Amniotic stem cell (primary cell): ENCODE measurements at places on chromosomes 6 and 20.

- no peak for DNase-seq
Measured at GRCh38 chr20:58102744-58103516, 125.5 kb downstream of the ANKRD60 start.

DNA sequence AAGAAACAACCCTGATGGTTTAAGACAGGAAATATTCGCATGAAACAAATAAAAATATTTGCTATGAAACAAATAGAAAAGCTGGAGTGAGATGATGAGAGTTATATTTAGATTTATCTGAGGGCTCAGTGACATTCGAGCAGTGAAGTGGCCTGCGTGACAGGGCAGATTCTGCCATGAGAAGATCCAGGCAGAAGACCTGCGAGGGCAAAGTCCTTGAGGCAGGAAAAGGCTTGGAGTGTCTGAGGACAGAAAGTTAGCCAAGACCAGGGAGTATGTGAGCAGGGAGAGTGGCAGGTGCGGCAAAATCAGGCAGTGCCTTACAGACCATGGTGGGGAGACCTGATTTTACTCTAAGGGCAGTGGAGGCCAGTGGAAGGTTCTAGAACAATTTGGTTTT, 66.9 kb upstream of the RIN2 start:
- no peak for DNase-seq

DNA sequence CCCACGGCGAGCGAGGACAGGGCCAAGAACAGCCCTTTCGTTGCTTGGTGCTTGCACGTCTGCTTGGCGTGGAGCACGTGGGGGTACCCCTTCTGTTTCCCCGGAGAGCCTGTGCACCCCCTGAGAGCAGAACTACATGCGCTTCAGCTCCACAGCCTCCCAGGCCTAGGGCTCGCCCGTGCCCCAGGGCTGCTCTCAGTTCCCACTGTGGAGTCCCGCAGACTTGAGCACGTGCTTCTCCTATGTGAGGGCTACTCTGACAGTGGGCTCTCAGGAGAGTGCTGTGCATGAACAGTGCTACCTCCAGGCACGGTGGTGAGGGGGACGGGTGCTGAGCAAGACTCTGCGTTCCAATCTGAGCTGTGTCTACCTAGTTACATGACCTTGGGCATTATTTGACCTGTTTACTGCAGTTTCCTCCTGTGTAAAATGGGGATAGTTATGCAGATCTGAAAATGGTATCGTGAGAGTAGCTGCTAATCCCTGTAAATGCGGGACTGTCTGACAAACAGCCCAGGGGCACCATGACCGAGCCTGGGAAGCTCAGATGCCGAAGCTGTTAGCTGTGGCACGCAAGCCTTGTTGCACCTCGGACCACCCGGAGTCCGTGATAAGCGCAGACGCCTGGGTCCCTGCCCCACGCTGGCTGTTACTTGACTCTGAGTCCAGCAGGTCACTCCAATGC, 82.4 kb downstream of the IRF4 start:
- DNase-seq, result no peak

DNA sequence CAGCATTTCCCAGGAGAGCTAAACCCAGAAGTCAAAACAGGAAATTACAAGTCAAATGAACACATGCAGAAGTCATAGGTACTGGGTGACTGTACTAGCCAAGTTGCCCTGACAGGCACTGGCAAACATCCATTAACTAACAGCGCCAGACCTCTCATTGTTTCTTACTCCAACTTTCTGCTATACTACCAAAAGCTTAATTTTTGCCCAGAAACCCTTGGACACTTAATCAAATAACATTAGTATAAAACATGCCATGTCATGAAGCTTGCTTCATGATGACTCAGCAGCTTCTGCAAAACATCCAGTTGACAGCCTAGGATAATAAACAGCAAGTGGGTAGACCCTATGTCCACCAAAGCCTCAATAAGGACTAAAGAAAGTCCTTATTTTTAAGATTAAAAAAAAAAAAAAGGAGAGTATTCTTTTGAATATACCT, 3.5 kb downstream of the NUP153 start:
- no peak for DNase-seq

DNA sequence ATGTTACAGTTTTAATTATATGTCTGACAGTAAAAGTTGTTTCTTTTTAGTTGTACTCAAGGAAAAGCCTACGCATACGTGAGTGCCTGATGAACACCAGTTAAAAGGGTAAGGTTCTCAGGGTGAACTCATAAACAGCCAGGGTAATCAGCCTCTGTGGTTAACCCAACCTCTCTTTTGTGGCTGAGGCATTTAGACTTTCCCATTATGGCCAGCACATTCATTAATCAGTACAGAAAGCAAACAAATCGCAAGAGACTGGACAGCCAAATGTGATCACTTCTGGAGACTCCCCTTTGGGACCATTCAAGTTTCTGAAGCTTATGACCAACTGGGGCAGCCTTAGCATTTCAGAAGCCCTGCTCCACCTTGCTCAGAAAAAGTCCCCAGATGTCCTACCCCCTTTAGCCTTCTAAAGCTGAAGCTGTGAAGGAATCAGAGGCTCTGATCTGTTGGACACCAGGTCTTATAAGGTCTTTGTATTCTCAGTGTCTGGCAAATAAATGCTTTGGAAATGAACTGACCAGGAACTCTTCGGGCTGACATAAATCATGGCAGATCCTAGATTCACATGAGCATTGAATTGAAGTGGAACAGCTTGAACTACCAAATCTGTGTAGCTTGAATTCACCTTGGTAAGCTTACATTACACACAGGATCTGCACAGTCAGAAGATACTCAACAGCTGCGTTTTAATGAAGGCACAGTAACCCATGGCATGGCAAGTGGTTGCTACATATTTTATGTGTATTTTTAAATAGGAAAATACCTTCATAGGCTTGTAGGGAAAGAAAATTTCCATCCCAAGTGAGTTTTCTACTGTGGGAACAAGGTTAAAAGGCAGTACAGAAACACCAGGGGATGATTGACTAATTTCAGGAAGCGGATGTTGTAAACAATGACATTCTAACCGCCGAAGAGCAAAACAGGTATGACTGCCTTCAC, 18.7 kb downstream of the IL20RA start:
- DNase-seq, result no peak

GRCh38 chr20:10986586-10986985, 312.8 kb upstream of the JAG1 start:
- no peak for DNase-seq

- no peak for DNase-seq
Measured at GRCh38 chr20:19903168-19903811, 113.9 kb upstream of the NAA20 start.

DNA sequence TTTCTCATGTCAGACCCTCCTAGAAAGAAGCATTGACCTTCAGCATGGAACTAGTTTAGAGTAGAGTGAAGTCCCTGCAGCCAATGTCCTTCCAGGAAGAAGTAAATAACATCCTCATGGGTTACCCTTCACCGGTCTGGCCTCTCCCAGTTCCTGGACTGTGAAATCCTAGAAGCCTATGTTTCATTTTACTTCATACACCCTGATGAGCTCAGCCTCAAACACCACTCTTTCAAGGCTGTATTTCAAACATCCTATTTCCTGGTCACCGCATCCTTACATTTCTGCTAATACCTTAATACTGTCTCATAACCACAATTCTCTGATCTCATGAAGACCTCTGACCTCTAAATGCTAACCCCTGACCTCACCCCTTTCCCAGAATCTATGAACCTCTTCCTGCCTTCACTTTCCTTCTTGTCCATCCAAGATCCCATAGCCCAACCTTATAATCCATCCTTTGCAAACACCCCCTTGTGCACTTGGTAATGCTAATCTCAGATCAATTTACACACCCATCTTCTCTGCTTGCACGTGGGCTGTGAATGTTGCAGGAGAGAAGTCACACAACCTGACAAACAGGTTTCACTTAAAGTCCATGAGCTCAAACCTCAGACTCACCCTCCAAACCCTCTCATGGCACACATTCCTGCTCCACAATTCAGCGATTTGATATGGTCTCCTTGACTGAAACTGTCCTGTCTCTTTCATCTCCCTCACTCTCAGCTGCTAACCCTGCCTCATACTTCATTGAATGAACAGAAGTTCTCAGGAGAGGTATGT, 30.2 kb downstream of the SLC2A10 start:
- no peak for DNase-seq

- DNase-seq, result no peak
Measured at GRCh38 chr6:10177704-10178103, 237.2 kb downstream of the TFAP2A start.

- no peak for DNase-seq
Measured at GRCh38 chr6:31317036-31317435, 39.9 kb downstream of the HLA-B start.

DNA sequence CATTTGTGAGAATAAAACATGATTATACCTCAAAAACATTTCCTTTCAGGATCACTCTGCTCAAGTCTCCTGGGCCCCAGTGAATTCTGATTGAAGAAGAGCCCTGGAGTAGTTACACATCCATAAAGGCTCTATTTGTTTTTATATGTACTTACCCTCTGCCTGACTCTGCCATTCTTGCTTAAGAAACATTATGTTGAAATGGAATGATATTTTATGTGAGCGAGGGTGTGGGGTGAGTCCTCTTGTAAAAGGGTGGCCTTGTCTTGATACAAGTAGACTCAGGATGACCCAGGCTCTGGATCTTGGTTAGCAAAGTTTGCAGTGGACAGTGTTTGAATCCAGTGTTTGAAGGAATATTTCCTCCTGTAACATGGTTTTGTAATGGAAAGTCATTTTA, 215.4 kb upstream of the PREP start:
- DNase-seq, result no peak

- DNase-seq, result no peak
Measured at GRCh38 chr6:127032971-127033370, 85.5 kb upstream of the RSPO3 start.

DNA sequence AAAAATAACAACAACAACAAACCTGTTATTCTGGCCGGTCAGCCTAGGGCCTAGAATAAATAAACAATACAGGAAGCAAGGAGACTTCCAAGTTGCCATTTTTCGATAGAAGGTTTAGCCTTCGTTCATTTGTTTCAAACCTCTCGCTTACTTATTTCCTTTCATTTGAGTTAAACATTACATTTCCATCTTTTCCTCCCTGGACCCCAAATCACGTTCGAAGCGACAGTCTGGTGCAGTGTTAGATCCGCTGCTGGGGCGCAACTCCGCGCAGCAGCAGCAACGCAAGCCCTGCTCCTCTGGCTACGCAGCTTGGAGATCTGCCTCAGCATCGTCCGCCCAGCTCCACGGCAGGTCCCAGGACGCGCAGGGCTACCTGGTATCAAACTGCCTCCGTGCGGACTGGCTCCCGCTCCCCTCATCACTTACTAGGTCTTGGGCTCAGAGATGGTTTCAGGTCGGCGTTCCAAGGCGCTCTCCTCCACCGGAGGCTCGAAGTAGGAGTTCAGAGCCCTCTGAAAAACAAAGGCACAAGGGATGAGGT, 530 bp downstream of the TDP2 start:
- no peak for DNase-seq

GRCh38 chr6:11497881-11498280, 39.7 kb upstream of the TMEM170B start:
- DNase-seq, result no peak

DNA sequence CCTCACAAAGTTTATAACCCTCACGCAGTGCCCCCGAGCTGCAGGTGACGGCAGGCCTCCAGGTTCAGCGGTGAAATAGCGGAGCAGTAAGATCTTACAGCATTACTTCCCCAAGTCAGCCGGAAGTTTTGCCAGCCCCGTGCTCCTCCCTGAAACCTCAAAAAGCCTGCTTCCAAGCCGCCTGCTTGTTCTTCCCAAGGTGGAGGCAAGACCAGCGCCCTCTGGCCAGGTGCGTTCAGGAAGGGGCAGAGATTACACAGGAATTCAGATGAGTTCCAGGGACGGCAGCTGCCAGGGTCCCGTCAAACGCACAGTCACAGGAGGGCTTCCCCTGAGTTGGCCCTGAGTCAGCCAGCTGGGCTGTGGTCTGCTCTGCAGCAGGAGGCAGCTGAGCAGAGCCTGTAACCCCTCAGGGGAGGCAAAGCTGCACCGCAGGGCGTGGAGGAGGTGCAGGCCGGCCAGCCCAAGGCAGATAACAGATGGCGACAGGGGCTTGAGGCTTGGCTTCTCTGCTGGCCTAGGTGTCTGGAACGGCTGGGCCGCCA, 124.1 kb upstream of the RPS6KA2 start:
- no peak for DNase-seq
